ENCODE measurements at places on chromosomes 5 and 9.

- DNase-seq = no peak
Observed at GRCh38 chr5:34535944-34536623, 120.0 kb upstream of the RAI14 start.

DNA sequence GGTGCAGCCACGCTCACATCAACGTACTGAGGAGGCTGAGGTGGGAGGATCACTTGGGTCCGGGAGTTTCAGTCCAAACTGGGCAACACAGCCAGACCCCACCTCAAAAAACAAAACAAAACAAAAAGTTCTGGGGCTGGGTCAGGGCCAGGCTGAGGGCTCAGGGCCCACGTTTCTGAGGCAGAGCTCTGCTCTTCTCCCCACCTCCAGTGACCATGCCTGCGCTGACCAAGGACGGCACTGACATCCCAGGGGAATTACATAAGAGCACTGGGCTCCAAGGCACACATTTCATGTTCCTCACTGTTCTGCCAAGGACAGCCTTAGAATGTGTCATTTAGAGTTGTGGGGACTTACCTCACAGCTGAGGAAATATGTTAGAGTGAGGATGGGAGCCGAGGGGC is 40.4 kb upstream of the TESK1 start:
- DNase-seq = no peak

DNA sequence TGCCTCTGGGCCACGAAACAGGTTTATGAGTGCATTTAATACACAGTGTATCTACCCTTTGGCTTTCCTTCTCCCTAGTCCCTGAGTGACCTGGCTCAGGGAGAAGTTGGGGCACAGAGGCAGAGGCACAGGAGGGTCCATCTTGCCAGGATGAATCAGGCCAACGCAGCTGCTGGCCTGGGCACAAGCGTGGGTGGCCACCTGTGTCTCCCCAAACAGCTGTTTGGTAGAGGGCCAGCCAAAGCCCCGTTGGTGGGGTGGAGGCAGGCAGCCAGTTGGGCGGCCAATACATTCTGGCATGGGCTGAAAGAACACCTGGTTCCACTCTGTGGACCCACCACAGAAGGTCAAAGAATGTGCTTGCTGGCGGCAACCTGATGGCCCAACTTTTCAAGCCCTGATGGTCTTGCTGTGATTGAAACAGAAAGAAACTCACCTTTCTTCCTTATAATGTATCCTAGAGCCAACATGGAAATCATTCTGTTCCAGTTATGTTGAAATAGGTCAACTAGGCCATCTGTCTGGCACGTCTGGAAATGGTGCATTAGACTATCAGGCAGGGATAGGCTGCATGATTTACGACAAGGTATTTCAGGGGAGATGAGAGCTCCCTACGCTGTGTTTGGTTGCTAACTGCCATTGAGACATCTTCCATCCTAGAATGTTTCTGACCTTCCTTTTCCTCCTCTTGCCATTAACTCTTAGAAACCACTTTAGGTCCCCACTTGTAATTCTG is 337.4 kb downstream of the ADAMTS6 start:
- no peak for DNase-seq

- DNase-seq = no peak
Observed at GRCh38 chr5:152403046-152403445, 2.0 kb downstream of the NMUR2 start.

DNA sequence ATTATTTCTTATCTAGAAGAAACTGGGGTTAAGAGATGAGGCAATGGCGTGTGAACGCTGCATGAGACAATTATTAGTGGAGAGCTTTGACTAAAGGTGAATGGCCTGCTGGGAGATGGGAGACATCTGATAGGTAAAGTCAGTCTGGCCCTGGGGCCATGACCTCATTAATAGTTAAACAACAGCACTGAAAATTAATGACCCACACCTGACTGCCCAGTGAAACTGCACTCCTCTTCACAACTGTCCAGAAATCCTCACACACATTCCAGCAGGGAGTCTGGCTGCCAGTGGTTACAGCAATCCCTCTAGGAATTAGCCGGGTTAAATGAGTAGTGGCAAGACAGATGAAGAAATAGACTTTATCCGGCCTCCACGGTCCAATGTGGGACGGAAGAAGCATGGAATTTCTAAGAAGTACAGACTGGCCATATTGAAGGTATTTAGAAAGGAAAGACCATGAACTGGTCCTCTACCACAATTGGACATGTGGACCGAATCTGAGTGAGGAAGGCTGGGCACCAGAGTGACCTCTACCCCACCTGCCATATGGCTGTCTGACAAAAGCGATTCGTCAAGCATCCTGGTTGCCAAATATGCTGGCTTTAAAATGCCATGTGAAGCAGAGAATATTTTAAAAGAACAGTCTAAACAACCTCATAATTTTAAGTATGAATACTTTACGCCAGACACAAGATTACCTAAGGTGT is 138.4 kb downstream of the EFNA5 start:
- DNase-seq = no peak

DNA sequence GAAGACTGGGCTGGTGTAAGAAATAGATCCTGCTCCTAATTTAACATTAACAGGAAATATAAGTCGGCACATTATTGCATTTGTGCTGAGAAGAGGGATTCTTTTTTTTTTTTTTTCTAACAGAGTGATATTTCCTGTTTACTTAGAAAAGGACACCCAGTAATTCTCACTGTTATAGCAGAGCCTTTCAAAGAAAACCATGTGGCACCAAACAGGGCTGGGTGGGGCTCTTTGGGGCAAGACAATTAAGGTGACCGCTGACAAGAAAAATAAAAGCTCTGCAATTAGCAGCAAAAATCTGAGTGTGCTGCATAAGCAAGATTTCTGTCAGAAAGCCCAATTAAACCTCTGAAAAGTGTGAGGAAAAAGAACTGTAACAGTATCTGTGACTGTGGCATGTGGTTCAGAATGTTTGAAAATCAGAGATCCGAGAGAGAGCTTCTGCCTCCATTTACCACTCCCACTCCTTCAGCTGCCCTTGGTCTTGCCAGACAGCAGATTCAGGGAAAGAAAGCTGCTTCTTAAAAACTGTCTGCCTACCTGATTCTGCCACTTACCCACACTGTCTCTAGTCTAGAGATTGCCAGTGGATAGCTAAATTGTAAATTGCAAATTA is 77.1 kb upstream of the IQGAP2 start:
- no peak for DNase-seq

DNA sequence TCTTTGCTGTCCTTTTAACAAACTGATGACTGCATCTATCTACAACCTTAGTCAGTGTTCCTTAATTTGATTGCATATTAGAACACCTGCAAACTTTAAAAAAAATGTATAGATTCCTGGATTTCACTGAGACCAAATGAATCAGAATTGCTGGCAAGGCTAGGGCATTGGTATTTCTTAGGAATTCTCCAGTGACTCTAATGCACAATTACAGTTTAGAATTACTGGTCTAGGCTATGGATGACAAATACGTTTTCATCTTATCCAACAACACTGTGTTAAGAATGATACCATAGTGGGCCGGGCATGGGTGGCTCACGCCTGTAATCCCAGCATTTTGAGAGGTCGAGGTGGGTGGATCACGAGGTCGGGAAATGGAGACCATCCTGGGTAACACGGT is 545.9 kb upstream of the RIOK2 start:
- no peak for DNase-seq

DNA sequence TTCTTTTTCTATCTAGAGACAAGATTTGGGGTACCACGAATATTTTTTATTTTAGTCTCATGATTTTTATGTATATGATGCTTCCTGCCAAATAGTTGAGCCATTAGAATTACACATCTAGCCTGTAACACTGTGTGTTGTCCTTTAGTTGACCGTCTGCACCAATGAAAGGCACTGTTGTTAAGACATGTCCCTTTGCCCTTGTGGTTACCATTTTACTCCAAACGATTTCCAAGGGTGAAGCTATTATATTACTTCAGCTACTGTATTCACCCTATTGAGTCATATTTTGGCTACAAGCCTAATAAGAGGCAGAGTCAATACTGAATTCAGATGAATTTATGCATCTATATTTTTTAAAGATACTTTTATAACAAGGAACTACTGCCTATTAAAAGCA is 207.6 kb downstream of the CETN3 start:
- DNase-seq = no peak

- DNase-seq = no peak
Observed at GRCh38 chr9:84874596-84874995, 205.1 kb downstream of the NTRK2 start.

Measured in putamen (tissue), 1 donor.